Stimulated activated CD8-positive, alpha-beta memory T cell treated with anti-CD3 and anti-CD28 coated beads, Interleukin-4, amount 100 ng/mL, for 4 hours (primary cell): ENCODE measurements at places on chromosomes 3 and 15.

GRCh38 chr3:155753038-155753639, 8.3 kb upstream of the PLCH1 start:
- DNase-seq, result no peak

GRCh38 chr3:185928496-185928895, 9.3 kb downstream of the TRA2B start:
- DNase-seq, result no peak

DNA sequence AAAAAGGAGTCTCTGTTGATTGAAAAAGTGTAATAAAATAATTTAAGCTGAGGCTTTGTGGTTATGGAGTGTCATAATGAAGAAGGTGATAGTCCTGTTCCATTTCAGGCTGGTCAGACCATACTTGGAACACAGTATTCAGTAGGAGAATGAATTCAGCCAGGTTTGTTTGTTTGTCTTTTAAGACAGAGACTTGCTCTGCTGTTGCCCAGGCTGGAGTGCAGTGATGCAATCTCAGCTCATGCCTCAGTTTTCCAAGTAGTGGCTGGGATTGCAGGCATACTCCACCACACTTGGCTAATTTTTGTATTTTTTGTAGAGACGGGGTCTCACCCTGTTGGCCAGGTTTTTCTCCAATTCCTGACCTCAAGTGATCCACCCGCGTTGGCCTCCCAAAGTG, 33.5 kb downstream of the IQGAP1 start:
- DNase-seq, result no peak

DNA sequence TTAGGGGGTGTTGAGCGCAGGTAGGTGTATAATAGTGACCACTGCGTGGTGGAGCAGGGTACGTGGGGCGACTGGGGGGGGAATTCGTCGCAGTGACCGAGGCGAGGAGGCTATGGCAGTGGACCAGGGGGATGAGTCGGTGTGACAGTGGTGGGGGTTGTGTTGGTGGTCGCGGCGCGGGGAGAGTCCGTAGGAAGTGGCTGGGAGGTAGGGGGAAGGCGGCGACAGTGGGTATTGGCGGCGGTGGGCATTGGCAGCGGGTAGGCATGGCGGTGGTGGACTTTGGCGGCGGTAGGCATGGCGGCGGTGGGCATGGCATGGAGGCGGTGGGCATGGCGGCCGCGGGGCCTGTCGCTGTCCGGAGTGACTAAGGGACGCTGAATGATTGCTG, 739 bp downstream of the SNRPN start:
- DNase-seq, result no peak

- DNase-seq, result no peak
Observed at GRCh38 chr15:94453227-94453988, 222.0 kb downstream of the MCTP2 start.

GRCh38 chr3:168431491-168431890, 335.8 kb upstream of the GOLIM4 start:
- no peak for DNase-seq

- DNase-seq, result no peak
Observed at GRCh38 chr15:70420086-70420947, 322.6 kb upstream of the TLE3 start.

DNA sequence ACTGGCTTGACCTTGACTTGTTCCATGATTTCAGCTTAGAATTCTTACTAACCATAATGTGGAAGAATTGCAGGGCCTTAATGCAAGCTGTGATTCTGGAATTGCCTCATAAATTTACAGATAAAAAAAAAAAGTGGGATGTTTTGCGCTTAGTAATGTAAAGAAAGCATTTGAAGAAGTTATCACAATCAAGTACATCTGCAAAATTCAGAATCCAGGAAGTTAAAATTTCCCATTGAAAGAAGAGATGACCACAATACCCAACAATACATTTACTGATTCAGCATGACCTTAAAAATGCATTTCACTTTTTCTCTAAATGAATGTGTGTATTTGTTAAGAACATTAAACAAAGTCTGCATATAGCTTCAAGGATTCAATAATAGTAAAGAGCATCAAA, 65.1 kb upstream of the CCNL1 start:
- DNase-seq, result no peak

DNA sequence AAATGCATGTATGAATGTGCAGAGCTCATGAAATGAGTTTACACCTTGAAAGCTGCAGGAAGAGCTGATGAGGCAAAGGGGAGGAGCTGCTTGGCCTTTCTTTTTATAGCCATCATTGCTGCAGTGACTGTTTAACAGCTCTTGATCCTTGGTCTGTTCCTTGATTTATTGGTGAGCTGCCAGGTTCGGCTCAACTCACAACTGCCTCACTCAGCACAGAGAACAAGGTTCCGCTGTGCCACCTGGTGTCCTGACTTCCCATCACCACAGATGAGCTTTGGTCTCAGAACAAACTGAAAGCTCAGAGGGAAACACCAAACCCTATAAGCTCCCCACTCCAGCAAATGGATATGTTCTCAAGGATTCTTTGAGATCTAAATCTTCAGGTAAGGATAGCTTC, 626.1 kb downstream of the MAGI1 start:
- DNase-seq, result no peak

DNA sequence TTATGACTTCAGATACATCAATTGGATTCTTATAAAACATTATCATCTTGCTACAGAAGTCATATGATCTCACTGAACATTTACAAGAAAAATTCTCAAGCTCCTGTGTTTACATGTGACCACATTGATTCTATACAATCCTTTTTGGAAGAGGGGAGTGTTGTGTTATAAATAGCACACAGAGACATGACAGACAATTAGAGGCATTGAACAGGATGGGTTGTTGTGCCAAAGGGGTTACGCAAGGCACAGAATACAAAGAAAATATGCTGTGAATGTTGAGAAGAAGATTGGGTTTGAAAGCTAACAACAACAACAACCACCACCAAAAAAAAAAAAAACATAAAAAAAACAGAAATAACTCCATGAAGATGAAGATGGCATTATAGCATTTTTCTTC, 32.5 kb upstream of the TBL1XR1 start:
- no peak for DNase-seq

- no peak for DNase-seq
Observed at GRCh38 chr3:130677343-130677742, 69.3 kb downstream of the PIK3R4 start.

- no peak for DNase-seq
Observed at GRCh38 chr3:196621611-196622010, 17.9 kb upstream of the NRROS start.

DNA sequence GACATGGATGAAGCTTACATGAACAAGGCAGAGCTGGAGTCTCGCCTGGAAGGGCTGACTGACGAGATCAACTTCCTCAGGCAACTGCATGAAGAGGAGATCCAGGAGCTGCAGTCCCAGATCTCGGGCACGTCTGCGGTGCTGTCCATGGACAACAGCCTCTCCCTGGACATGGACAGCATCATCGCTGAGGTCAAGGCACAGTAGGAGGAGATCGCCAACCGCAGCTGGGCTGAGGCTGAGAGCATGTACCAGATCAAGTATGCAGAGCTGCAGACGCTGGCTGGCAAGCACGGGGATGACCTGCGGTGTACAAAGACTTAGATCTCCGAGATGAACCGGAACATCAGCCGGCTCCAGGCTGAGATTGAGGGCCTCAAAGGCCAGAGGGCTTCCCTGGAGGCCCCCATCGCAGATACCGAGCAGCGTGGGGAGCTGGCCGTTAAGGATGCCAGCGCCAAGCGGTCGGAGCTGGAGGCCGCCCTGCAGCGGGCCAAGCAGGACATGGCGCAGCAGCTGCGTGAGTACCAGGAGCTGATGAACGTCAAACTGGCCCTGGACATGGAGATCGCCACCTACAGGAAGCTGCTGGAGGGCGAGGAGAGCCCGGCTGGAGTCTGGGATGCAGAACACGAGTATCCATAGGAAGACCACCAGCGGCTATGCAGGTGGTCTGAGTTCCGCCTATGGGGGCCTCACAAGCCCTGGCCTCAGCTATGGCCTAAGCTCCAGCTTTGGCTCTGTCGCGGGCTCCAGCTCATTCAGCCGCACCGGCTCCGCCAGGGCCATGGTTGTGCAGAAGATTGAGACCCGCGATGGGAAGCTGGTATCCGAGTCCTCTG, 77.6 kb downstream of the CLDN11 start:
- DNase-seq, result no peak

- DNase-seq, result no peak
Observed at GRCh38 chr3:105553851-105554250, 187.1 kb downstream of the ALCAM start.

- DNase-seq, result no peak
Observed at GRCh38 chr15:32885713-32886112, 167.9 kb downstream of the GREM1 start.
